ENCODE measurements at places on chromosomes 13 and 19.

DNA sequence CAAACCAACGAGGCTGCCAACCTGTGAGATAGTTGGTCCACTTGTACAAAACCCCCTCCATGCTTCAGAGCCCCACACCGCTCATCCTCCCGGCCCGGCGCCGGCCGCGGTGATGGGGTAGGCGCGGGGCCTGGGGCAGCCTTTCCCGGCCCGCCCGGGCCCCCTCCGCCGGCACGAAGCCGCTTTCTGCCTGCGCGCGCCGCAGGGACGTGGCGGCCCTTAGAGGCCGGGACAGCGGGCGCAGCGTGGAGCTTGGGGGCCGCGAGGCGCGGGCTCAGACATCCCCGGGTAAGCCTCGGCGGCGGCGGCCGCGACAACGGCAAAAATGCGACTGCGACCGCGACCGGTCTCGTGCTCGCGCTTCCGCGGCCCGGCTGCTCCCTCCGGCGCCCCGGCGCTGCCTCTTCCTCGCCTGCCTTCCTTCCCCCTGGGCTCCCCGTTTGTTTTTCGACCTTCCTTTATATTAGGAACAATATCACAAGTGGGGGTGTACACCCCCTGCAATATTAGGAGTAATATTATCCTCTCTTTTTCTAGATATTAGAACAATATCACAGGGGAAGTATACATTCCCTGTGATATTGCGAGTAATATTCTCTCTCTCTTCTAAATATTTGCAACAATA lies 53.9 kb upstream of the CEACAM21 start:
- DNase-seq = no peak

DNA sequence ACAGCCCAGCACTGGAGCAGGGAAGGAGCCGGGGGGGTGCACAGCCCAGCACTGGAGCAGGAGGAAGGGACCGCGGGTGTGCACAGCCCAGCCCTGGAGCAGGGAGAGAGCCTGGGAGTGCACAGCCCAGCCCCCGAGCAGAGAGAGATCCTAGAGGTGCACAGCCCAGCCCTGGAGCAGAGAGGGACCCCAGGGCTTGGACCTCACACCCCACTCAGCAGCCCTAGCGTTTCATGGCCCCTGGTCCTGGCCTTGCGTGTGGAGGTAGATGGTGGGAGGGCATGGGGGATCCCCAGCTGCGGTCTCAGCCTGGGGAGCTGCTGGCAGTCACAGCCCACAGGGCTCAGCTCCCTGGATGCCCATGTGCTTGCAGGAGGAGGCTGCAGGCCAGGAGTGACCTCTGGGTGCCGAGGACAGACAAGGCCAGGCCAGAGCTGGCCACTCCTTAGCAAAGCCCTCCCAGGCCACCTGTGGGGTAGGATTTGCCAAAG lies 25.1 kb downstream of the GAS6 start:
- no peak for DNase-seq

DNA sequence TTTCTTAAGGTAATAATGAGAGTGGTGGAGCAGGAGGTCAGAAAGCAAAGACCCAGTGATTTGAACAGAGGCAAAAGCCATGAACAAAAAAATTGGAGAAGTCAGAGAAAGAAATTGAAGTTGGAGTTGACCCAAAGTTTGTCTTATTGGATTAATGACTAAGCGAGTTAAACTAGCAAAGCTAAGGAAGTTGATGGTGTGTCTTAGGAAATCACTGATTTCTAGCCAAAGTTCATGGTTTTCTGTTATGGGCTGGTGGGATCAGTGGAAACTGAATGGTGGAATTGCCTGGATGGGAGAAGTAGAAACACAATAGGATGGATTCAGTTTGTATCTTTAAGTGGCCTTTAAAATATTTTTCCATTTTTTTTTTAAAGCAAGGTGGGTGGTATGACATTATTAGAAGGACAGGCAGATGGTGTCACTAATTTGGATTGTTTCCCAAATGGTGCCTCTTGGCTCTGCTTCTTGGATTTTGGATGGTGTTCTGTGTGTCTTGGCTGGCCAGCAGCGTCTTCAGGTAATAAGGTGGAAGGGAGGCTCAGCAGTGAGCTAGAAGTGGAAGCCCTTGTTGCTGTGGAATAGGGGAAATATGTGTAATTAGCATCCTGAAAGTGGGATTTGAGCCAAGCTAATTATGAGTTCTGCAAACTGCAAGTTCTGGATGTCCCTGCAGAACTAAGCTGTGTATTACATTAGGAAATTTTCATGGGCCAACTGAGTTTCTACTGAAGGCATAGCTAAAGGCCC lies 302.9 kb downstream of the LMO7 start:
- peak; percentile 89 for DNase-seq

DNA sequence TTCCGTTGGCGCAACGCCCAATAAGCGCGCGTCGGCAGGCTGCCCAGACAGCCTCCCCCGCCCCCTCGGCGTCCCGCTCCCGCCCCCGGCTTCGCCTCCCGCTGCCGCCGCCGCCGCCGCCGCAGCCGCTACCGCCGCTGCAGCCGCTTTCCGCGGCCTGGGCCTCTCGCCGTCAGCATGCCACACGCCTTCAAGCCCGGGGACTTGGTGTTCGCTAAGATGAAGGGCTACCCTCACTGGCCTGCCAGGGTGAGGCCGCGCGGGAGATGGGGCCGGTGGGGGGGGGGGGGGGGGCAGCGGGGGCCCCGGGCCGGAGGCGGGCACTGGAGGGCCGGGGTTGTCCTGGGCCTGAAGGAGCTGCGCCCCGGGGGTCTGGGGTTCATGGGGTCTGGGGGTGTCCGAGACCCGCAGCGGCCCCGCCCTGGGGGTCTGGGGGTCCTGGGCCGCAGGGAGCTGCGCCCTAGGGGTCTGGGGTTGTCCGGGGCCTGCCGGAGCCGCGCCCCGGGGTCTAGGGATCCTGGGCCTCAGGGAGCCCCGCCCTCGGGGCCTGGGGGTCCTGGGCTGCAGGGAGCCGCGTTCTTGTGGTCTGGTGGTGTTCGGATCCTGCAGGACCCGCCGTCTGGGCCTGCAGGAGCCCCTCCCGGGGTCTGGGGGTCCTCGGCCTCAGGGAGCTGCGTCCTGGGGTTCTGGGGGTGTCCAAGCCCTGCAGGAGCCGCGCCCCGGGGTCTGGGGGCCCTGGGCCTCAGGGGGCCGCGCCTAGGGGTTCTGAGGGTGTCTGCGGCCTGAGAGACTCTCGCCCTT lies at the start of gene HDGFL2:
Gene HDGFL2 (plus strand): TSS at position 124 of the 801 bp plus-strand sequence. CDS start 54 bp downstream, at position 178.
- no peak for DNase-seq

GRCh38 chr13:80012251-80012650 lies 328.7 kb downstream of the SPRY2 start:
- no peak for DNase-seq

- DNase-seq = no peak
These were observed 38.4 kb downstream of the RFX2 start for GRCh38 chr19:6071875-6072274.

GRCh38 chr13:94800423-94800822 lies 88.1 kb upstream of the SOX21 start:
- no peak for DNase-seq

DNA sequence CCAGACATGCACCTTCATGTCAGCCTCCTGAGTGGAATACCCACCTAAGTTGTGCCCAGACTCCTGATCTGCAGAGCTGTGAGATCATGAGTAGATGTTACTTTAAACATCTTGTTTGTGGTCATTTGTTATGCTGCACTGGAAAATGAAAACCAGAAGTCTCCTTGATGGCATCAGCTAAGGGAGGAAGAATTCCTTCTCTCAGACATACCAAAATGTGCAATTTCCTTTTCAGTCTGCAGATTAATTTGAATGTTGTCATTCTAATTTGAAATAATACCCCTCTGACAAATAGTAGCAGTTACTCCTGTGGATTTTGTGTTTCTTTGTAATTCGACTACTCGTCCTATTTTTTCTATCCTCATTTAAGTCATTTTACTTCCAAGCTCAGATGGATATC lies 59.3 kb downstream of the ITGBL1 start:
- DNase-seq = no peak

DNA sequence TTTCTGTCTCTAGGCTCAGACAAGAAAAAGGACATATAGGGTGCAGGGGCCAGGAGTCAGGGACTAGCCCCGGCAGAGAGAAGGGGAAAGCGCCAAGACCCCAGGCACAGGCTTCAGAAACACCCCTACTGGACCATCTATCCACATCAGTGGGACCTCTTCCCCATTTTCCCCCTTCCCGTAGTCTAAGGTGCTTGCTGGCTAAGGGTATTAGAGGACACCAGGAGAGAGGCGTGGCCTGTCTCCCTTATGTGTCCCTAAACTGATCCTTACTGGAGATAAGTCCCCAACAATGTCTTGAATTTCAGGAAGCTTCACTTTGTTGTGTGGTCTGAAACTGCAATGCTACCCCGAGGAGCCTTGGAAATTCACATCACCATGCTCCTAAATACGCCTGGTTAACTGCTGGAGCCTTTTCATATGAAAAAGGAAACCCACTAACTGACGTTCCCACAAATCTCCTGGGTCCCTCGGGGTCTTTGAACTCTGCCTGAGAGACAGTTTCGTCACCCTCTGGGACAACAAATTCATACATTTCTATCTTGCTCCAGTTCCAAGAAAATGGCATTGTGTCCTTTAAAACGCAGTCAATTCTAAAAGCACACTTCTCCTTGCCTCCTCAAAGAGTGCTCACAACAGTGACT lies 197.7 kb downstream of the COL4A1 start:
- no peak for DNase-seq

GRCh38 chr19:50994129-50994528 lies 7.3 kb downstream of the KLK8 start:
- no peak for DNase-seq

DNA sequence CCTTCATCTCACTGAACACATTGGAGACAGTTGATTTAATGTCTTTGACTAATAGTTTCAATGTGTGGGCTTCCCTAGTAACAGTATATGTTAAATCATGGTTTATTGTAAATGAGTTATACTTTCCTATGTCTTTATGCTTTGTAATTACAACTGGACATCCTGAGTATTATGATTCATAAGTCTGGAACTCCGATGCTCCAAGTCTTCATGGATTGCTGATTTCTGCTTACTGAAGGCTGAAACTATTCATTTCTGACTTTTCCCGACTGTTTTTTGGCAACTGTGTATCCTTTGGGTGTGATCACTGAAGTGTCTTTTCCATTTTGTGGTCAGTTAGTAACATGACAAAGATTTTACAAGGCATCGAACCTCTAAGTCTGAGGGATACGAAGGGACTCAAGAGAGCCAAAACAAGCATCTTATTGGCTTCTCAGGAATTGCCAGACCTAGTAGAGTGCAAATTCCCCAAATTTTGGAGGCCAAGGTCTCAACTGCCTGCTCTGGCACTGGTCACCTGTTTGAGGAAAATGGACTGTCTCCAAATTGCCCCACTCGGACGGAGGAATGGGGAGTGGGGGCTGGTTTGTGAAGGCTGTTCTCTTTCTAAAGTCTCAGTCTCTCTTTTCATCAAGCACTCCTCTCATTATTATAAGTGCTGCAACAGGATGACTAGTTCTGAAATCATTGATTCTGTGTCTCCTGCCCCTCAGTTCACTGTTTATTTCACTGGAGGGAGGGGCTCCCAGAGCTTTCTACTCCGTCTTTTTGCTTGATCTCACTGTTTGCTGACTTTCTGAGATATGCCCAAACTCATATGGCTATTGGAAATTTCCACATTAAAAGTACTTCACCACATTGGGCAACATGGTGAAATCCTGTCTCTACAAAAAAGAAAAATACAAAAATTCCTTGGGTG lies 20.2 kb upstream of the CD70 start:
- DNase-seq = no peak

GRCh38 chr13:113962386-113962785 lies 11.5 kb downstream of the C13orf46 start:
- no peak for DNase-seq

GRCh38 chr13:19862481-19863313 lies 752 bp downstream of the ZMYM5 start:
- peak; percentile 36 for DNase-seq

DNA sequence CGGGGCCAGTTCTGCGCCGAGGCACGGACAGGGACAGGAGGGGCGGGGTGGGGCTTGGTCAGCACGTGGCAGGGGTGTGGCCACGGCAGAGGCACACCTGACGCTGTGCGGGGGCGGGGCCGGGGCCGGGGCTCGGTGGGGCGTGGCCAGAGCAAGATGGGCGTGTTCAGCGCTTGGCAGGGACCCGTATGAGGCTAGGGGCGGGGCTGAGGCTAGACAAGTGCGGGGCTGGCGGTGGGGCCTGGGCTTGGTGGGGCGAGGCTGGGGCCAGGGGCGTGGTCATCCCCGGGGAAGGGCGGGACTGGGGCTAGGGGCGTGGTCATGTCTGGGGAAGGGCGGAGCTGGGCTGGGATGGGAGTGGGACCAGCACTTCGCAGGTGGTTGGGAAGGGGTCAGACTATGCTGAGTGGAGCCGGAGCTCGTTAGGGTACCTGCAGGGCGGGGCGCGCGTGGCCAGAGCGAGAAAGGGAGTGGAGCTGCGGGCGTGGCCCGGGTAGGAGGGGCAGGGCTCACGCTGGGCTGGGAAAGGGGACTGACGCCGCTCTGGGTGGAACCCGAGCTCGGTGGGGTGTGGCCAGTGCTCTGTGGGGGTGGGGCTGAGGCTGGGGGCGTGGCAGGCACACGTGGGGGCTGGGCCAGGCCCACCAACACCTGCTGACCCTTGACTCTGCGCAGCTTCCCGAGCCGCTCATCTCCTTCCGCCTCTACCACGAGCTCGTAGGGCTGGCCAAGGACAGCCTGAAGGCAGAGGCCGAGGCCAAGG lies 12.8 kb downstream of the POLR2E start:
- DNase-seq = peak; percentile 28

DNA sequence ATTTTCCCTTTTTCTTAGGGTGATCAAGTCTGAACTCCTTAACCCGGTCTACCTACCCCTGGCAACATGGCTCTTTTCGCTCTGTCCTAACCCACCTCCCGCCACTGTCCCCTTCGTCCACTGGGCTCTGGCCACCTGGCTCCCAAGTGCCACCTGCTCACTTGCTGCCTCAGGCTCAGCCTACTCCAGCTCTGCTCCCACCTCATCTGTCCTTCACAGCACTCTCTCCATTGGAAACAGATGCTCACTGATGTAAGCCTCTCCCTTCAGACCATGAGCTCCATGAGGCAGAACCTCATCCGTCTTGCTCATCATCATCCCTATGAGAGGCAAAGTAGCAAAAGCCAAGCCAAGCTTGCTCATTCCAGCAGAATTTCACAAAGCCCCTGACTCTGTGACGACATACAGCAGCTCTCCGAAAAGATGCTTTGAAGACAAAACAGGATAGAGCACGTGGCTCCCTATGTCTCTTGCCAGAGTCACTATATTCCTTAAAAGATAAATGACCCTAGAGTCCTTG lies 35.3 kb upstream of the AMER2 start:
- DNase-seq = peak; percentile 36

DNA sequence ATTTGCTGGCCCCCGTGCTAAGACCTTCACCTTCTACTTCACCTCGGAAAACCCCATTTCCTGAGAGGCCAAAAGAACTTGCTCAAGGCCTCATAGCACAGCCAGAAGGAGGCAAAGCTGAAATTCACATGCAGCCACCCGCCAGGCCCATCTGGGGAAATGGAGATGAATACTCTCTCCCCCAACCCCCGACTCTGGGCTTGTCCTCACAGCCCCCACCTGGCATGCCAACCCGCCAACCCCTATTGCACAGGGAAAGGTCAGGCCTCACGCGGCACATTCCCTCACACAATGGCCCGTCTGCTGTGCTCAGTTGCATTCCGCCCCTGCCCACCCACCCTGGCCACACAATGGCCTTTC lies 3.2 kb downstream of the PRX start:
- DNase-seq = no peak

GRCh38 chr13:91894316-91894715 lies 495.9 kb downstream of the GPC5 start:
- DNase-seq = no peak

- DNase-seq = no peak
These were observed 41.8 kb upstream of the WASF3 start for GRCh38 chr13:26515721-26516120.

All from cerebellar cortex (tissue), 1 donor.